Heart left ventricle (tissue), 16 donors: ENCODE measurements at places on chromosomes 5 and 9.
A peak's percentile ranks its signal among the peaks of the same experiment; 100 is the strongest.

DNA sequence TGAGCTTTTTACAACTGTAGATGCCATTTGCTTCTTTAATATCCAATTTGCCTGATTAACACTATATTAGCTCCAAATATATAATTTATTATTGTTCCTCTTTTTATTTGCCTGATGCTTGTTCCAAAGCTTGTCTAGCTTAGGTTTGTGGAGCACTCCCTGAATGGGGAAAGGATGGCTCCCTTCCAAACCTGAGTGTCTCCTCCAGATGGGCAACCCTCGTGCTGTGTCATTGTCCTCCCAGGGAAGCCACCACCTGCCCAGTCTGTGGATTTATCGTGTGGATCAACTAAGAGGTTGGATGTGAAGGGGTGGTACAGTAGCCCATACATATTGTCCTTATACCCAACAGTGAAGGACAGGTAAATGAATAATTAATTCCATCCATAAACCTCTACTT, 404.9 kb downstream of the CDK5RAP2 start:
- no peak for DNase-seq

DNA sequence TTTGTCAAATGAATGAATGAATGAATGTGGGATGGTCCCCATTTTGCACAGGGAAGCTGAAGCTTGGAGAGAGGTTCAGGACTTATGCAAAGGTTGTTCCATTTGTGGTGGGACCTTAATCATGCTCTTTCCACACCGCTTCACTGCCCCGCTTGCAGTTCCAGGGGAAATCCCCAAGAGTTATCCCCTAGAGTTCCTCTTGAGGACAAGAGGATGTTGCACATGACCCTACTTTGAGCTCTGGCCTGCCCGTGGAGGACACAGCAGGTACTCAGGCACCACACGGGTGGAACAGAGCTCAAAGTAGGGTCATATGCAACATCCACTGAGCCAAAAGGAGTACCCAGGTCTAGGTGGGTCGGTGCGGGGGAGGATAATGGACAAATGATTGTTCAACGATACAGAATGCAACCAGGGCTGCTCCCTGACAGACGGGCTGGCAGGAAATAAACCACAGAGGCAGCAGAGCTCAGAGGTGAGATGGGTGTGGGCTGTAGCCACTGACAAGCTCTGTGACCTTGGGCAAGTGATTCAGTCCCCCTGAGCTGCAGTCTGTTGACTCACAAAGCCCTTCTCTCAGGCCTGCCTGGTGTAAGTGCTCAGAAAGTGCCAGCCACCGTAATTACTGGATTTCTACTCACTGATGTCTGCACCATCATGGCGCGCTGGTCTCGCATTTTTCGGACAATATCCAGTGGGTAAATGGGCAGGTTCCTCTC, 60.3 kb upstream of the EPB41L4B start:
- DNase-seq: no peak

DNA sequence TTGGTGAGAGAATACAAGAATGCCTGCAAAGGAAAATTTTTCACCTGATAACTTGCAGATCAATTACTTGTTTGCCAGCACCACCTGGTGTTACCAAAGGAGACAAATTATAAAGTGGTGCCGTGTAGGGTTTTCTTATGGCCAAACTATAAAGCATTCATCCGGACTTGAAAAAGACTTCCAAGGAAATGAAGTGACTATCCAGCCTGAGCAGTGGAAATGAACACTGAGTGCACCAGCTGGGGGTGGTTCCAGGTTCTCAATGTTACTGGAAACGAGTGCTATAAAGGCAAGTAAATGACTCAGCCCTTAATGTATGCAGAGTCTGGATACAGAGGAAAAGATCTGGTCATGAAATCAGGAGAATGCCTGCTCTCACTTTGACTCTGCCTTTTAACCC, 113.1 kb downstream of the DNAH5 start:
- no peak for DNase-seq

GRCh38 chr9:27377811-27378456, 81.0 kb upstream of the EQTN start:
- no peak for DNase-seq

- no peak for DNase-seq
Measured at GRCh38 chr9:116174347-116174746, 20.8 kb downstream of the PAPPA start.

GRCh38 chr9:5578018-5578697, 50.7 kb upstream of the RIC1 start:
- no peak for DNase-seq

- no peak for DNase-seq
Measured at GRCh38 chr5:96843140-96843539, 33.2 kb upstream of the ERAP2 start.

GRCh38 chr9:2764353-2764752, 47.0 kb downstream of the KCNV2 start:
- no peak for DNase-seq

DNA sequence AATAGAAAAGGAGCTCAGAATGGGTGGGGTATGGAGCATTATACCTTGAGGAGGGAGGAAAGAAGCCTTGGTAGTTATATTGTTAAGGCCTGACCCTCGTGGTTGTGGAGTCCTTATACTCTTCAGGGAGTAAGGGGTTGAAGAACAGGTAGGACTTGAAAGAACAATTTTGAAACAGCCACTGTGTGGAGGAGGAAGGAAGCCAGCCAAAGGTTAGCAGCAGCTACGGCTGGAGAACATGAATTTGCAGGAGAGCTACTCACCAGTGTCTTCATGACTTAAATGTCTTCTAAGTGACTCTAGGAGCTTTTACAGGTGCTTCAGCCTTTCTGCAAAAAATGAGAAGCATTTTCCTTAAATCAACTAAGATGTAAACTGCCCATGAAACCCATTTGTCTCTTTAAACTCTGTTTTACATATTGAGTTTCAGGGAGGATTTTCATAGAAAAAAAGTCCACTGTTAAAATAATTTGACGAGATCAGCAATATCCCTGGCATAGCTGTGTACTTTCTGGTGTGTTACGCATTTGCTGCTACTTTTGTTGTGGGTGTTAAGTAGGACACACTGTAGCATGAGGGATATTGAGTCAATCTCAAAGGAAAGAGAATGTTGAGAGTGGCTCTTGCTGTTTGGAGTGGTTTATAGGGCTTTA, 110.6 kb upstream of the ELL2 start:
- DNase-seq: no peak

DNA sequence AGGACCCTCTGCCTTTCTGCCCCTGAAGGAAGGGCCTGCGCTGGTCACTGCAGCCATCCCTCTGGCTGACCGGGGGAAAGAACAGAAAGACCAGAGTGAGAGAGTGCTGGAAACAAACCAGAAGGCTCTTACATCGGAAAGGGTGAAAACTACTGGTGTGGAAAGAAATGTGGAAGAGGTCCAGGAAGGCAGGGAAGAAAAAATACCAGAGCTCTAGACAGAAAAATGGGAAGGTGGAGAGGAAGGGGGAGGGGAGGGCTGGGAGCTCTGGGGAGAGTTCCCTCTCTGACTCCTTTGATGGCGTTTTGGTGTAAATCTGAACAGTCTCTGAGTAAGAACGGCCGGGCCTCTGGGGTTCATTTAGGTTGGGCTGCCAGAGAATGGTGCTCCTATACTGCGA, 47.7 kb downstream of the COL23A1 start:
- DNase-seq: peak; percentile 42

DNA sequence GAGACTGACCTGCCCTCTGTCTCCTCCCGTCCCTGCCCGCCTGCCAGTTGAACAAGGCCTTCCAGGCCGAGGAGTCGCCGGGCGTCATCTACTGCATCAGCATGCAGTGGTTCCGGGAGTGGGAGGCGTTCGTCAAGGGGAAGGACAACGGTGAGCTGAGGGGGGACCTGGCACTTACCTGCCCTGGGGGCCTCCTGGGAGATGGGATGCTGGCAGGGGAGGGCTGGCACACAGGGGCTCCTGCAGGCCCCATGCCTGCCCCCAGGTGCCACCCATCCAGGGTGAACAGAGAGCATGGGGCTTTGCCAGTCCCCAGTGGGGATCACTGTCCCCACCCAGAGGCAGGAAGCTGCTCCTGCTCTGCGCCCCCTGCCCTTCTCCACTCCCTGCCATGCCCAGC, 43.0 kb downstream of the USP20 start:
- no peak for DNase-seq

GRCh38 chr5:39720136-39720535, 295.4 kb upstream of the DAB2 start:
- DNase-seq: no peak

GRCh38 chr5:9170026-9170425, 375.8 kb downstream of the SEMA5A start:
- no peak for DNase-seq

DNA sequence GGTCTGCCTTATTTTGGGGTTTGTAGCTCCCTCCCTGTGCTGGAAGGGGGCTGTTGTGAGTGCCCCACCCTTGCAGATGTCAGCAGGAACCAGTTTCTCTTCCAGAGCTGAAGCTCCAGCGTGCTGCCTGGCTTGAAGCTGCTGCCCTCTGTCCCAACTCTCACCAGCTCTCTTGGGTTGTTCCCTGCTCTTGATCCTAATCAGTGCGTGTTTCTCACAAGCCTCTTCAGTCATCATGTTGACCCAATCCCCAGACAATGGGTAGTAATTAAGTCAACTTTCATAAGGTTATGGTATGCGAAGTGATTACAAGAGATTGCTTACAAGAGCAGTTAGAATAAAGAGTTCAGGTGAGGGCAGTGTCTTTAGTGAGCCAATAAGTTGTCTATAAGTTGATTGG, 57.0 kb downstream of the PDE8B start:
- DNase-seq: no peak

GRCh38 chr5:124570285-124571035, 176.0 kb downstream of the ZNF608 start:
- DNase-seq: no peak
